Mammary epithelial cell (primary cell): ENCODE measurements at places on chromosomes 7 and 10. TPM values are rescaled to one million over a fixed set of nuclear protein-coding genes. Genes with fewer than 3 reads are reported as not detected.
A peak's percentile ranks its signal among the peaks of the same experiment; 100 is the strongest.

SLC26A3 gene
- polyA plus RNA-seq, result not detected

DNA sequence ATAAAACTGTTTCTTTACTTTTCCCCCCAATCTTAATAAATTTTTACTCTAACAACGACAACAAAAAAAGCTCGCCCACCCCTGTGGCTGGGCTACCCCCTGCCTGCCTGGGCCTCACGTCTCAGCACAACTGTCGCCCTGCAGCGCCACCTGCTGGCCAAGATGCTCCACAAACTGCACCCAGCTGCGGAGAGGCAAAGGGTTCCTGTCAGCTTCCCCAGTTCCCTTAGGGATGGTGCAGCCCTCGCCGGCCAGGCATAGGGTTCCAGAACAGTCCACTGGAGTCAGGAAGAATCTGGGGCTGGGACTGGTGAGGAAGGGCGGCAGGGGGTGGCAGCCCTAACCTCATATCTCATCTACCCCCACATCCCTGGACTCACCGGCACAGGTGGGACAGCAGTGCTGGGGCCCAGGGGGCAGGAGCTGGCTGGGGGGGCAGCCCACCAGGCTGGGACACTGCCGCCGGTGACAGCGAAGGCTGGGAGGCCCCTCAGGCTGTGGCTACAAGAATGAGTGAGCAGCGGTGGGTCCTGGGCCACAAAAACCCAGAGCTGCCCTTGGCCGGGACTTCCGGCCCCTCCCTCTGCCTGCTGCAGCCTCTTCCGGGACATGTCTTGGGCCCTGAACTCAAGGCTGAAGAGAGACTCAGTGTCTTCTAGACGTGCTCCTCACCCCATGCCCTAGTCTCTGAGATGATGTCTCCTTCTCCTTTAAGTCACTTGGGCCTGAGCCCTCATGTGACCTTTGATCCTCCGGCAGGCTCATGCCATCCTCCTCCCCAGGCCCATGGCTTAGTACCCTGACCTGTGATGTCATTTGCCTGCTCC lies 21.2 kb downstream of the ATP6V1F start:
- DNase-seq, result peak; percentile 47

GRCh38 chr7:153642989-153643388 lies 409.2 kb upstream of the DPP6 start:
- no peak for DNase-seq

DNA sequence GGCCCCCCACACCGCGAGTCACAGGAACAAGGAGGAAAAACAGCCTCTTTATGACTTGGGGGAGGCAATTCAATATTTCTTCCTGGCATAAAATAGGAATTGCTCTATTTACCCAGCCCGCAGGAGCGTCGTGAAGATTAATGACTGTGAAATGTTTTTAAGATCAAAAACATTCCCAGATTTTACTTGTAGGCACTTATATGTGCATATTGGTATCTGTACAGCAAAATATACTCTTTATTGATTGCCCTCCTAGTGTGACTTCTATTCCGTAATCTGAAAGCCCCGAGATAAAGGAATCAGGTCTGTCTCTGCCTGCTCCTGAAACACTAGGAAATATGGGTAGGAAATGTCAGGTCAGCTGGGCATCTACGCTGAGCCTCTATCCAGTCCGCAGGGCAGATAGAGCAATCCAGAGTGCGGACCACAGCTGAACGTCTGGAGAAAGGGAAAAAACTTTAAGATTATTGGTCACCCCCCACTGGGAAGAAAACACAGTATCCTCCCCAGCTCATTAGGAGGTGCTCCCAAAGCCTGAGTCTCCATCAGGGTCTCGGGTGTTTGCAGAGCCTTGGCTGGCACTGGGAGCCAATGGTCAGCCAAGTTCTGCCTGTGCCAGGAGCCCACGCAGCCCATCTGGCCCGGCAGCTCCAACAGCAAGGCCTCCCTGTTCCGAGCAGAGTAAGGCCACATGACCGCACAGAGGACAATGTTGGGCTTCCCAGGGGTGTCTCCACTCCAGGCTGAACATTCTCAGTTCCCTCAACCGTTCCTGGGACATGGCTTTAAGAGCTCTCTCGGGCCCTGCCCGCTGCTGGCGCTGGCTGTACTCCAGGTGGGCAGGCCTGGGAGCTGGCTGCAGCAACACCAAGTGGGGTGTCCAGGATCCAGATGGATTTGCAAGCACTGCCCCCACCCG lies 7.7 kb downstream of the CTBP2 start:
- no peak for DNase-seq

- DNase-seq, result no peak
Observed at GRCh38 chr10:14114791-14115190, 215.9 kb downstream of the FRMD4A start.

DNA sequence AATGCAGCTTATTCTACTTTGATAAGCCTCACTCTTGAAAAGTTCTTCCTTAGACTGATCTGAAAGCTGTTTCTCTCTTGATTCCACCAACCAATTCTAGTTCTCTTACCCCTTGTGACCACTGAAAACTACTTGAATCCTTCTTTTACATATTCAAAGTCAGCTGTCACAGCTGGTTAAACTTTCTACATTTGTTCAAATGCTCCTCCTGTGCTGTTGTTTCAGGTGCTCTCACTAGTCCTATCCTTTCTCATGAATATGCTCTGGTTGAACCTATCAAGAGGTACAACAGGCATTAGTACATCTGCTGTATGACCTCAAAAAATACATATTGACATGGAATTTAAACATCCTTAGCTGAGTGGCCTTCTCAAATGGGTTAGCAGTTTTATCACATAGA lies 91.5 kb downstream of the MYO3A start:
- DNase-seq, result no peak

DNA sequence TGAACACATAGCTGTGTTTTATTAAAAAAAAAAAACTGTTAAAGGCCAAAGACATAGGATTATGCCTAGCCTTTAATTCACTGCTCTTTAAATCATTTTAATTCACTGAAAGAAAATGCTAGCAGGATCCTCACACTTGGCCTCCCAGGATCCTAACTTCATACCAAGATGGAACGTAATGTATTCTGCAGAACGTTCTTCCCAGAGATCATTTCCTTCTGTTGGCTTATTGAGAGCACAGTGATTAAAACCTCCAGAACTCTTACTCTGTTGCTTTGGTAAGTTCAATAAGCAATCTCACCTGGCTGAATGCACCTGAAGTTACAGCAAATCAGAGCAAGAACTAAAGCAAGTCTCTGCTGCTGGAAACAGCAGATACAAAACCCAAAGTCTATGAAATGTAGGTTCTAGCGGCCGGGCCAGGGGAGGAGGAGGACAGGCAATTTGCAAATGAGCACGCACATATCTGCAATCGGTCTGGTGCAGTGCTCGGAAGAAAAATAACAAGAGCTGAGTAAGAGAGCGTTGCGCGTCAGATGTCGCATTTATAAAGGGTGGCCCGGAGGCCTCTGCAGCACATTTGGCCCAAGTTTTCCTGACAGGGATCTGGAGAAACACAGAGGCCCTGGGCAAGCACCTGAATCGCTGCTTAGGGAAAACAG lies 193.9 kb downstream of the FAM107B start:
- DNase-seq, result no peak

DNA sequence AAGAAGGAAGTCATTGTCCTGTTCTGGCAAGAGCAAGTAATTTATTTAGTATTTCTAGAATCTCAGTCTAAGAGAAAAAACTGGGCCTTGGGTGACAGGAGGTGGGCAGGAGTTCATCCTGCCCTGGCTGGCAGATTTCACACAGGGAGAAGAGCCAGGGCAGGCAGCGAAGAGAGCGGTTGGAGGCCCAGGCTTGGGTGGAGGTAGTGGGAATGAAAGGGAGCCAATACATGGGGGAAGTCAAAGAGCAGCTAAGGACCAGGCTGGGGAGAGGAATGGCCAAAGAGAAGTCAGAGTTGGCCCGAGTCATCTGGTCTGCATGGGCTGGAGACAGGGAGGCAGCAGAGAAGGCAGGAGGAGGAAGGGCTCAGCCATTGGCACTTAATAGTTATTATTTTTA lies 51.4 kb downstream of the HECW1 start:
- no peak for DNase-seq

DNA sequence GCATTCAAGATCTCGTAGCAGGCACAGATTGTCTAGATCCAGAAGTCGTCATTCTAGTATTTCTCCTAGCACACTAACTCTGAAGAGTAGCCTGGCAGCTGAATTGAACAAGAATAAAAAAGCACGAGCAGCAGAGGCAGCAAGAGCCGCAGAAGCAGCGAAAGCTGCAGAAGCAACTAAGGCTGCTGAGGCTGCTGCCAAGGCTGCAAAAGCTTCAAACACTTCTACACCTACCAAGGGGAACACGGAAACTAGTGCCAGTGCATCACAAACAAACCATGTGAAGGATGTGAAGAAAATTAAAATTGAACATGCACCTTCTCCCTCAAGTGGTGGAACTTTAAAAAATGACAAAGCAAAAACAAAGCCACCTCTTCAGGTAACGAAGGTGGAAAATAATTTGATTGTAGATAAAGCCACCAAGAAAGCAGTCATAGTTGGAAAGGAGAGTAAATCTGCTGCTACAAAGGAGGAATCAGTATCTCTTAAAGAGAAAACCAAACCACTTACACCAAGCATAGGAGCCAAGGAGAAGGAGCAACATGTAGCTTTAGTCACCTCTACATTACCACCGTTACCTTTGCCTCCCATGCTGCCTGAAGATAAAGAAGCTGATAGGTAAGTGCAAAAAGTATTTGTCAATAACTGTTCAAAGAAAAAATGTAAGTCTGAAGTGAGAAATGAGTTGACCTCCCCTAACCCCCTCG lies 37.7 kb downstream of the CDK13 start:
- DNase-seq, result no peak

DNA sequence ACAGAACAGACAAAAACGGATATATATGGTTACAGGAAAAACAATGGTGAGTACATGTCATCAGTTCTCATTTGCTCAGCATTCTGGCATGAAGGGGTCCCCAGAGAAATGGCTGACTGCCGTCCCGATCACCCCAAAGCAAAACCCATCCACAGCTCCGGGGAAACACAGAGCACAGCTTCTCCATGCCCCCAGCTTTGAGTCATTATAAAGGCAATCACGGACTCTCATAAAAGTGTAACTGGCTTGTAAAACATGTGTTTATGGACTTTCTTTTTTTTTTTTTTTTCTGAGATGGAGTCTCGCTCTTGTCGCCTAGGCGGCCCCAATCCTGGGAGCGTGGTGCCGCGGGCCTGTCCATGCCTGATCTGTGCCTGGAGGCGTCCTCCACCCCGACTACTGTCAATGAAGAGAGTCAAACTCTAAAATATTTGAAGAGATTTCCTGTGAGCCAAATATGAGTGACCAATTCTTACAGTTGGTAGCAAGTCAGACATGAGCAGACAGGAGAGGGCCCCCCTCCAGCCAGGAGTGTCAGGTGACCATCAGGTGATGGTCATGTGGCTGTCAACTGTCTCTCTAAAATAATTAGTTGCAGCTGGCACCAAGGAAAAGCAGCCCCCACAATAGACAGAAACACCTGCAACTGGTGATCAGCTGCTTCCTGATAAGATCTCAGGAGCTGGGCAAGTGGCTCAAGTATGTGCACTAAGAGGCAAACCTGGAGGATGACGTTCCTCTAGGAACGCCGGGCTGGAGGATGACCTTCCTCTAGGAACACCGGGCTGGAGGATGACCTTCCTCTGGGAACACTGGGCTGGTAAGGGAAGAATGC lies 21.7 kb upstream of the NOM1 start:
- peak; percentile 24 for DNase-seq
